ENCODE measurements at places on chromosomes 1 and 21. TPM values are rescaled to one million over a fixed set of nuclear protein-coding genes. Genes with fewer than 3 reads are reported as not detected.

DNA sequence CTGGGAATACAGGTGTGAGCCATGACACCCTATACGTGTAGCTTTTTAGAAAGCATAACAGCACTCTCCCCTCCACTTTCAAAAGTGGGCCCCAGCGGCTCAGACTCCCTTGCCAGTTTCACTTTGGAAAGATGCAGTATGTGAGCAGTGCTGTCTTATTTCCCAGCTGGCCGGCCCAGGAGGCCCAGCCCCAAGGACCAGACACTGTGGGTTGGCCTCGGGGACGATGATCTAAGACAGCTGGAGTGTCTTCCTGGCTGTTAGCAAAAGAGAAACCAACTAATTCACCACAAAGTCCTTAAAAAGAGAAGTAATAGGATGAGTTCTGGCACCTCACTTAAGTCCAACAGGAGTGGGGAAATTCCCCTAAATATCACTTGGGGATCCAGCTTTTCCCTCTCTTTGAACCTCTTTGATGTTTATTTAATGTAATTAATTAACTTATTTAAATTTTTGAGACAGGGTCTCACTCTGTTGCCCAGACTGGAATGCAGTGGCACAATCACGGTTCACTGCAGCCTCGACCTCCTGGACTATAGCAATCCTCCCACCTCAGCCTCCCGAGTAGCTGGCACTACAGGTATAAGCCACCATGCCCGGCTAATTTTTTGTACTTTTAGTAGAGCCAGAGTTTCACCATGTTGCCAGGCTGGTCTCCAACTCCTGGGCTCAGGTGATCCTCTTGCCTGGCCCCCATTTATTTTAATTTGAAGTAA, 17.6 kb upstream of the CLIC4 start:
- peak; percentile 96 for DNase-seq

DNA sequence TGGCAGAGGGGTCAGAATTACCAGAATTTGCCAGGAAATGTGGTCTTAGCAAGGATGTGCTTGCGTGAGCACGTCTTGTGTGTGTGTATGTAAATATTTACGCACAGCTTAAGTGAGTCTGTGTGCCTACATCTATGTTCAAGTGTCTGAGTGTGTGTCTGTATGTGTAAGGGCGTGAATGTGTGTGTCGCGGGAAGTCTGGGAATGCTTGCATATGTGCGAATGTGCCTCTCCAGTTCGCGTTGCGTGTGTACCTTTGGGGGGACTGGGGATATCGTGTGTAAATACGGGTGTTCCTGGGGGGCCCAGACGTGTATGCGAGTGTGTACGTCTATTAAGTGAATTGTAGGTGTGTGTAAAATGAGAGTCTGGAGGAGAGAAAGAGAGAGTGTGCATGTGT, 68.6 kb upstream of the POU3F1 start:
- DNase-seq = no peak

CYP4Z1 gene
- total RNA-seq = not detected

KRTAP13-2 gene
- not detected for total RNA-seq

- DNase-seq = no peak
Measured at GRCh38 chr1:10888291-10888690, 91.8 kb upstream of the CASZ1 start.

Measured in GM23248 (cell line).